ENCODE measurements at places on chromosomes 5 and 9. TPM values are rescaled to one million over a fixed set of nuclear protein-coding genes. Genes with fewer than 3 reads are reported as not detected.

DNA sequence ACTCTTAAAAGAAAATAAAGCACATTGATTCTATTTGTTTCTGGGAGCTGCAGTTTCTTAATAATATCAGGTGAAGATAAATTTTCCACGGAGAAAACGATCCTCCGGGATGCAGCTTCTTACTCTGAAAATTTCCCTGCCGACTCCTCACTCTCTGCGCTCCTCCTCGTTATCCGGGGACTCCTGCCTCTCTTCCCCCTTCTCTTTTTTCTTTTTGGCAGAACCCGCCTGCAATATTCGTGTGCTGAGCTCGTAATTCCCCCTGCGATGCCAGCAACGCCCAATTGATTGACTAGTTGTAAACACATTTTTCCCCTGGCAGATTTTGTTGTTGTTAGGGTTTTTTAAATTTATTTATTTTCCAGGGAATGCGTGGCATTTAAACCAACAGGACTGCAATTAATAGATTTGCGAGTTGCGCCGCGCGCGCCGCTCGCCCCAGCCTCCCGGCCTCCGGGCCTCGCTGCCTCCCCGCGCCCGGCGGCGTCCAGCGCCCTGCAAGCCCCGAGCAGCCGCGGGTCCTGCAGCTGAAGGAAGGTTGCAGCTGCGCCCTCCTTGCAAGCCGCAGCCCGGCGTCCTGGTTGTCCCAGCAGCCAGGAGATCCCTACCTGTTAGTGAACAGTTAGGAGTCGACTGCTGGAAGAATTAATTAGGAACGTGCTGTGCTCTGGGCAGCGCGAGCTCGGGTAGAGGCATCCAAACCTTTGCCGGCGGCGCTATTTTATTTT, 2.2 kb downstream of the NTNG2 start:
- peaks cover 11% of the 10 kb centered on the region for H3K27me3 ChIP-seq
- H3K4me1 ChIP-seq: peaks cover 35% of the 10 kb centered on the region
- peak overlapping the region; percentile 90 for H3K4me3 ChIP-seq
- DNase-seq: peak; percentile 52
- H3K27ac ChIP-seq: peak overlapping the region; percentile 31
- peaks cover 4% of the 10 kb centered on the region for H3K36me3 ChIP-seq

- no peaks in the 10 kb centered on the region for H3K36me3 ChIP-seq
- no peak for DNase-seq
- no peaks in the 10 kb centered on the region for H3K4me1 ChIP-seq
These were observed 37.3 kb upstream of the AKNA start for GRCh38 chr9:114425126-114425525.

DNA sequence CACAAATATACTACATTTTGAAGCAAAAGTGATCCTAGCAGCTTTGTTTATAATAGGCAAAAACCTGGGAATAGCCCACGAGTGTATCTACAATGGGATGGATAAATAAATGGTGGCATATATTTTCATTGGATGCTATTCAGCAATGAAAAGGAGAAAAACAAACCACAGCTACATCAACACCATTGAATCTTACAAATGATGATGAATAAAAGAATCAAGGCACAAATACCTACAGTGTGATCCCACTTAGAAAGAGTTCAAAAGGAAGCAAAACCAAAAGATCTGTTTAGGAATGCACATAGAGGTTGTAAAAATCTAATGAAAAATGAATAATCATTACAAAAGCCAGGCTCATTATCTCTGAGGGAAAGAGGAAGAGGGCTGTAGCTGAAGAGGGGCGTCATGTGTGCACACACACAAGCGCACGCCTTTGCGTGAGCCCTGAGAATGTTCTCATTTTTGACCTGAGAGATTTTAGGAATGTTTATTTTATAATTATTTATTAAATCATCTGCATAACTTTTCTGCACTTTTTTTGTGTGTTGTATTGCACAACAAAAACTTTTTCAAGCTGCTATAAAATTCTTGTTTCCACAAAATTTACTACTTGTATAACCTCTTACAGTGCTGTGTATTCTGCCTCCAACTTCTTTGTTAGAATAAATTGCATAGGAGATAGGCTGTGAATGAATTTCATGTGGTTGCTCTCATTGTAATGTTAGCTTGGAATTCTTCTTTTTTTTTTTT, 5.9 kb upstream of the RHOBTB3 start:
- H3K27ac ChIP-seq: no peak overlapping the region
- no peak for DNase-seq
- no peaks in the 10 kb centered on the region for H3K36me3 ChIP-seq
- H3K4me1 ChIP-seq: peaks cover 3% of the 10 kb centered on the region
- H3K4me3 ChIP-seq: no peak overlapping the region
- peaks cover 3% of the 10 kb centered on the region for H3K27me3 ChIP-seq

- DNase-seq: no peak
- H3K27ac ChIP-seq: no peak overlapping the region
- no peaks in the 10 kb centered on the region for H3K27me3 ChIP-seq
These were observed 390.6 kb downstream of the DNAH5 start for GRCh38 chr5:13553896-13554295.

The WHRN gene
- total RNA-seq: 3.2 TPM

DNA sequence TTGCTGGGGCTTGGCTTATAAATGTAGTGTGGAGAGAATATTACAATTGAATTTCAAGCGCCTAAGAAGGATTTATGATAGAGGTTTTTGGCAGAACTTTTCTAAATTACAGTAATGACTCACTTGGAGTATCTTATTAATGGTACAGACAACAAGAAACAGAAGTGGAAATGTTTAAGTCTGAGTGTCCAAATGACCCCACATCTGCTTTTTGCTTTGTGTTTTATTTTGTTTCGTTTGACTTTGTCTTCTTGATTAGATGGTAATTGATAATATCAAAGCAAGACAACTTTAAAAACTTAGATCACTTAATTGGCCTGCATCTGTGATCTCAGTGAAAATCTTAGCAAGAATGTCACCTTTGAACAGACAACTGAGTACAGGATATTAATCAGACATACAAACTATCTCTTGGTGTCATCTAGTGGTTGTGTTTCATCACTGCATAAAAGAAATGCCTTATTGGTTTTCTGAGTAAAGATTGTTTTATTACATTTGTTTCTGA, 577.4 kb downstream of the ISL1 start:
- DNase-seq: no peak
- H3K36me3 ChIP-seq: no peaks in the 10 kb centered on the region
- peaks cover 8% of the 10 kb centered on the region for H3K4me1 ChIP-seq

The SLC46A2 gene
- total RNA-seq: not detected

GRCh38 chr9:131641618-131642495, 96.5 kb downstream of the PRRT1B start:
- no peak overlapping the region for H3K4me3 ChIP-seq
- H3K27me3 ChIP-seq: peaks cover 4% of the 10 kb centered on the region
- peaks cover 40% of the 10 kb centered on the region for H3K4me1 ChIP-seq
- H3K27ac ChIP-seq: peak overlapping the region; percentile 8
- H3K36me3 ChIP-seq: peaks cover 10% of the 10 kb centered on the region

The PRR7 gene
- total RNA-seq: 4.1 TPM

The PTPRD gene
- total RNA-seq: 532 TPM

The IFNA2 gene
- not detected for total RNA-seq

- DNase-seq: no peak
- H3K4me1 ChIP-seq: peaks cover 9% of the 10 kb centered on the region
- H3K36me3 ChIP-seq: no peaks in the 10 kb centered on the region
These were observed 173.6 kb downstream of the FANCC start for GRCh38 chr9:95143591-95144561.

DNA sequence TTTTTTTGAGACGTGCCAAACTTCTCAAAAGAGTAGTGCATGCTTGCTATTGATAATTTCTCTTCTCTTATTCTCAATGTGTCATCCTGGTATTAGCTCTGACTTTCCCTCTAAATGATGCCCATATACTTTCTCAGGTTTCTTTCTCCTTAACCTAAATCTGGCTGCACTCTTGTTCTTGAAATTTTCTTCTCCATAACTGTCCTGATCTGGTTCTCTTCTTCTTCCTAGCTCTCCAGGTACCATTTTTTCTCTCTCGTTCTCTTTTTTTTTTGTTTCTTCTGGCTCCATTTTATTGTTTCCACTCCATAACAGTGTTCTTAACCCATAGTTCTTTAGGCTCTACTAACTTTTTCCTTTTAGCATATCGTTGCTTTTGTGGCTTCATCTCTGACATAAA, 47.9 kb downstream of the ACTBL2 start:
- peaks cover 3% of the 10 kb centered on the region for H3K27me3 ChIP-seq
- no peaks in the 10 kb centered on the region for H3K36me3 ChIP-seq
- no peak for DNase-seq
- no peaks in the 10 kb centered on the region for H3K4me1 ChIP-seq
- H3K4me3 ChIP-seq: no peak overlapping the region
- H3K27ac ChIP-seq: no peak overlapping the region

- no peaks in the 10 kb centered on the region for H3K4me1 ChIP-seq
- peaks cover 6% of the 10 kb centered on the region for H3K36me3 ChIP-seq
- DNase-seq: no peak
- H3K27me3 ChIP-seq: no peaks in the 10 kb centered on the region
- H3K4me3 ChIP-seq: no peak overlapping the region
- no peak overlapping the region for H3K27ac ChIP-seq
These were observed 81.3 kb downstream of the OSTF1 start for GRCh38 chr9:75169623-75170022.

The SLC36A3 gene
- total RNA-seq: not detected

Measured in glutamatergic neuron (in vitro differentiated cells).